Activated CD4-positive, alpha-beta T cell treated with anti-CD3 and anti-CD28 coated beads for 4 hours (primary cell): ENCODE measurements at places on chromosomes 3 and 15.

DNA sequence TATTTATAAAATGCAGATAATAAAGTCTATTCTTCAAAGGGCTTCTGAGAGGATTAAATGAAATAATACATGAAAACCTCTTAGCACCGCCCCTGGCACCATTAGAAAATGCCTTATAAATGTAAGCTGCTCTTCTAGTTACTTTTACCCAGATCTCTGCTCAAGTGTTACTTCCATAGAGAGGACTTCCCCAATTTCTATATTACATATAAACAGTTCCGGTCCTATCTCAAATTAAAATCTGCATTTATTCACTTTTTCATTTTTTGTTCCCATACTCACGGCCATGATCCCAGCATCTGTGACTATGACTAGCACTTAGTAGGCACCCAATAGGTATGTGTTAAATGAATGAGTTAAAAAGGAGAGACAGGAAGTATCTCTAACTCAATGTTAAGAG is 890.9 kb upstream of the CFAP20DC start:
- DNase-seq, result no peak

- DNase-seq, result no peak
These were observed 23.2 kb downstream of the HAPLN3 start for GRCh38 chr15:88872106-88872505.

DNA sequence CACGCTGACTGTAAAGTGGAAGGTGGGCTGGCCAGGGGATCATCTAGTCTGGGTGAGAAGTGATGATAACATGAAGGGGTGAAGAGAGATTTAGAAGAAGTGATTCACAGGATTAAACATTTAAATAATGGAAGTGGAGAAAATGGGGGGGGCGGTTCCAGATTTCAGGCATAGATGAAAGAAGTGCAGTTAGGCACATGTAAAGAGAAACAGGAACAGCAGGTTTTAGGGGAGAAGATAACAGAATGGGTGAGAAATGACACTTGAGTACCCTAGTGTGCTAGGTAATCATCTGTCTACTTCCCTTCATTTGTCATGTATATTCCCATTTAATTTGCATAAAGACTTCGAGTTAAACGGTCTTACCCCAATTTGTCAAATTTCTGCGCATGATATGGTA is 15.3 kb downstream of the B3GNT5 start:
- no peak for DNase-seq

DNA sequence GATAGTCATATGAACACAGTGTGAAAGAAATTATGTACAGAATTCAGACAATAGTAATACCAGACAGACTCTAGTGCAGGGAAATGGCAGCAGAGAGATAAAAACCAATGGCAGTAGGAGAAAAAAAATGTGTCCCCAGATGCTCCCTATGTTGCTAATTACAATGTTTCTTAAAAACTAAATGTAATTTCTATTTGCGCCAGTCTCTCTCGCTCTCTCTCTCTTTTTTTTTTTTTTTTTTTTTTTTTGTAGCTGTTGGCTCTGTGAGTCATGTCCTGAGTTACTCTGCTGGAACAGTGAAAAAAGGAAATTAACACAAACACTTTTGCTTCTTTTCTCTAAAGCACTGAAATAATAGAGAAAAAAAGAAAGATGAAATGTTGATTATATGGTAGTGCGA is 871.9 kb downstream of the GBE1 start:
- no peak for DNase-seq

DNA sequence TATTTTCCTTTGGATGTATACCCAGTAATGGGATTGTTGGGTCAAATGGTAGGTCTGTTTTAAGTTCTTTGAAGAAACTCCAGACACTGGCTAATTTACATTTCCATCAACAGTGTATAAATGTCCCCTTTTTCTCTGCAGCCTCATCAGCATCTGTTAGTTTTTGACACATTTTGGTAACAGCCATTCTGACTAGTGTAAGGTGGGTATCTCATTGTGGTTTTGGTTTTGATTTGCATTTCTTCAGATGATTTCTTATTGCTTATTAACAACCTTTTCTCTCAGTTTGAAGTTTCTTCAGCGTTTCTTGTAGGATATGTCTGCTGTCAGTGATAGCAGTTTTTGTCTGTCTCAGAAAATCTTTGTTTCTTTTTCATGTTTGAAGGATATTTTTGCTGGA is 15.4 kb downstream of the GALK2 start:
- DNase-seq, result no peak

DNA sequence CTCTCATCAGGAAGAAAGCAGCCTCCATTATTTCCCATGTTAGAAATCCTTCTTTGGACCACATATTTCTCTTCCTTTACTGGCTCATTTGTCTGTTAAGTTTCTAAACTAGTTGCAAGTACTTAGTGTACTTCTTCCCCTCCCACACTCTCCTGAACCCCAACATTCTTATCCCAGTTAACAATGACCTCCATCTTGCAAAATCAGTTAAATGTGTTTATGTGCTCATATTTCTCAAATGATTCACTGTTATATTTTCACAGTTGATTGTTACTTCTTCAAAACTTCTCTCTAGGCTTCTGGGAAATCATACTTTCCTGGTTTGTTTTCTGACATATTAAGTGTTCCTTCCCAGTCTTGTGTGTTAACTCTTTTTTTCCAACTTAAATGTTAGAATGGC is 856.9 kb downstream of the EPHA3 start:
- no peak for DNase-seq

- DNase-seq, result no peak
These were observed 614.8 kb upstream of the ZNF717 start for GRCh38 chr3:76400141-76400540.

DNA sequence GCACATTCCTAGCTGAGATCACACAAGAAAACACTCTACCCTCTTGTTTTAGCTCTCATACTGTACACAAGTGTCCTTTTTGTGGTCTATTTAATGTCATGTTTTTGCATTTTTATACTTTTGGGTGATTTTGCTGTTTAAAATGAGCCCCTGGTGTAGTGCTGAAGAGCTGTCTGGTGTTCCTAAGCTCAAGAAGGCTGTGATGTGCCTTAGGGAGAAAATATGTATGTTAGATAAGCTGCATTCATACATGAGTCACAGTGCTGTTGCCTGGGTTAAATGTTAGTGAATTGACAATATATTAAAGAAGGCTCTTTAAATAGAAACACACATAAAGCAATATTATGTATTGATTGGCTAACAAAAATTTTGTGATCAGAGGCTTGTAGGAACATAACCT is 387.4 kb upstream of the C2CD4B start:
- no peak for DNase-seq

- DNase-seq, result no peak
These were observed 196.7 kb downstream of the PLCH1 start for GRCh38 chr3:155548195-155548594.

- no peak for DNase-seq
These were observed at the start of gene AHSG for GRCh38 chr3:186612721-186613636. AHSG (plus strand) TSS chr3:186613060; CDS start chr3:186613142, 82 bp downstream.

- no peak for DNase-seq
These were observed 145.0 kb downstream of the ATP10A start for GRCh38 chr15:25718169-25718536.

GRCh38 chr15:81031203-81031602 is 30.5 kb downstream of the TLNRD1 start:
- no peak for DNase-seq

GRCh38 chr3:174132006-174132405 is 727.1 kb upstream of the NAALADL2 start:
- no peak for DNase-seq

DNA sequence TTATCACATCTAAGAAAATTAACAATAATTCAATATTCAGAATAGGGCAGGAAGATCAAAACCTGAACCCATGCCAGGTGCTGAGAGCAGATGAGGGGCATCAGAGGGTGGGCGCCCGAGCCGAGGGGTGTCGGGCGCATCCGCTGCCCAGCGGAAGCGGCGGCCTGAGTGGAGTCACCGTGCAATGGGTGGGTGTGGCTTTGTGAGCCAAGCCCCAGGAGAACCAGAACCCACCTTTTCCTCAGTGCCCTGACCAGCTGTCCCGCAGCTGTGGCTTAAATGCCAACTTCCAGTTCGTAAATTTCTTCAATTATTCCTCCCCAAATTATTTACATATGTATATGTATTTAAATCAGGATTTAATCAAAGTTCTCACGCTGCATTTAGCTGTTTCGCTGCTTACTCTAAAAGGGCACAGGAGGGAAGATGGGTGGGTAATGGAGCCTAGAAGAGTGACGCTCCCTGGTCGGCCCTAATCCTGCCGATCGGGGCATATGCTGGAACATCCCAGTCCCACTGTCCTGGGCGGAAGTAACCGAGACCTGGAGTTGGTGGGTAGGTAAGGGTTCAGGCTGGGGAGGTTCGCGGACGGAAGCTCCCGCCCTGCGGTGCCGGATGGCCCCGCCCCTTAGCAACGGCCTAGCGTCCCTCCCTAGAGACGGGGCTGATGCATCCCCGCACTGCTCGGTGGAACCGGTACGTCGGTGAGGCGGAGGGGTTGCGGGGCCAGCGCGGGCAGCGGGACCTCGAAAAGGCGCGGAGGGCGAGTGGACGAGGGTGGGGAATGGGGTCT is 1.3 kb downstream of the DNAH1 start:
- DNase-seq, result peak; percentile 60

DNA sequence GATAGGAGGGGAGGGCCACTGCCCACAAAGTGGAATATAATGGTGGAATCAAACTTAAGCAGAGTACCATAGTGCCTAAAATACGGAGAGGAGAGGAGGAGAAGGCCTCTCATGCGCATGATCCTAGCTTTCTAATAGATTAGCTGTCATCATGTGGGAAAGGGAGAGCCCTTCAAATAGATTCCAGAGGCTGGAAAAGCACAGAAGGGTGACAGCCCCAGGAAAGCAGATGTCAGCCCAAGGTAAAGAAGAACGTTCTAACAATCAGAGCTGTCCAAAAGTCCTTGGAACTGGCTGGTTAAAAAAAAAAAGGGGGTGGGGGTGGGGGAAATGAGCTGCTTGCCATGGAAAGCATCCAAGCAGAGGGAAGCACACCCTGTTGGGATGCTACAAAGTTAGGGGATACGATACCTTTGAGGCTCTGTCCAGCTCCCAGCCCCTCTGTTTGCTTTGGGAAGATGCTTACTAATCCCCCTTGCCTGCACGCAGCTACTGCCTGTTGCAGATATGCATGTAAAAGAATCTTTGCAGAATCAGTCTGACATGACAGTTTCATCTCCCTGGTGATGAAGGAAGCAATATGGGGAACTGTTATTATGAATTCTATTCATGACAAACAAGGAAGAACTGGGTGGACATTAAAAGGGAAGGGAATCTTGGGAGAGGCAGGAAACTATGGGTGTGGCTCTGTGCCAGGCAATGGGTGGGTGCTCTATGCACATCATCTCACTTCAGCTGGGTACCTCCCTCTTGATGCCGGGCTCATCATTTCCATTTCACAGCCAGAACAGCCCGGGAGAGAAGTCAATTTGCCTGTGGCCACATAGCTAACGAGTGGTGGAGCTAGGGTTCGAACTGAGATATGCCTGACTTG is 10.1 kb upstream of the LMCD1 start:
- DNase-seq, result no peak

DNA sequence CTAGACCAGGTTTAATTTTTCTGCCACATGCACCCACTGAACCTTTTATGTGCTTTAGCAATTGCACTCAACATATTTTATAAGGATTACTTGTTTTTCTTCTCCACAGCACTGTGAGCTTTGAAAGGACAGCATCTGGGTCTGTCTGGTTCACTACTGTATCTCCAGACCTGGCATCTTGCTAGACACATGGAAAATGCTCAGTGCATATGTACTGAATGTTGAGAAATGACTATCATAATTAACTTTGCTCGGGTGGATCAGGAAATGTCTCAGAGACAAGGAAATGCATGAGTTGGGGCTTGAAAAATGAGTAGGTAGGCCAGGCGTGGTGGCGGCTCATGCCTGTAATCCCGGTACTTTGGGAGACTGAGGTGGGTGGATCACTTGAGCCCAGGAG is 40.2 kb downstream of the DOCK3 start:
- no peak for DNase-seq

GRCh38 chr3:11186771-11187191 is 32.5 kb downstream of the HRH1 start:
- no peak for DNase-seq

- DNase-seq, result no peak
These were observed 332.4 kb upstream of the PPP2R3A start for GRCh38 chr3:135633078-135633477.

DNA sequence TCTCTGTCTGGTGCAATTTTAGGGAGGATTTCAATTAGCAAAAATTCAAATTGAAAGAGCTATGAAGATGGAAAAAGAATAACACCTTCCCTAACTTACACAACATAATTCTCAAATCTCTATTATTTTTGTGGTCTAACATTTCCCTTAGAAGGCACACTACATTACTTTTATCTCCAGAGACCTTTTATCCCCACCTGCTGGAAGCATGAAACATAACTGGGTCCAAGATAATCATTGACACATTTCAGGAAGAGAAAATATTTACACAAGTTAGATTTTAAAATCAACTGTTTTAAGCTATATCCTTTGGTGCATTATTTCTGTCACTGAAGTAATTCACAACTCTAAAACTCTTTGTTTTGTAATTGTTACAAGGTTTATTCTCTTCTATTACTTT is 779.5 kb downstream of the ROBO1 start:
- no peak for DNase-seq

GRCh38 chr3:120161902-120162301 is 67.7 kb upstream of the GSK3B start:
- no peak for DNase-seq

- no peak for DNase-seq
These were observed 516.0 kb downstream of the GABRG3 start for GRCh38 chr15:27486683-27487647.

GRCh38 chr3:55315396-55315795 is 171.7 kb downstream of the WNT5A start:
- DNase-seq, result no peak
